ENCODE measurements at places on chromosomes 5 and 9. TPM values are rescaled to one million over a fixed set of nuclear protein-coding genes. Genes with fewer than 3 reads are reported as not detected.

- no peak for DNase-seq
Observed at GRCh38 chr9:114037249-114037648, 40.9 kb downstream of the AMBP start.

- DNase-seq: no peak
Observed at GRCh38 chr5:134944630-134945029, 23.1 kb upstream of the CATSPER3 start.

The ROR2 gene
- 0.11 TPM for total RNA-seq

DNA sequence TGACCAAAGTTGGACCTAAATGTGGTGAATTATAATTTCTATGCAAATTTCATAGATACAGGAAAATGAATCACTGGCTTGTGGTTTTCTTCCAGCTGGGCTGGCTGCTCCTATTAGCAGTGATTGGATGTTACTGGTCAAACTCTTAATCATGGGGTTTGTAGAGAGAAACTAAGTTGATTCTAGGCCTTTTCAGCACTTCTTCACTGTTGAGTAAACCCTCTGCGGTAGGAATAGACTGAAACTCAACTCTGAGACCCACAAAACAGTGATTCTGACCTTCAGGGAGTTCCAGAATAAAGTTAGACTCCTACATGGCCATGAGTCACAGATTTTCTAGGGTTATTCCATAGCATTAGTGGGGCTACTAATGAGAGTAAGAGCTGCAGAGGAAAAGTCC, 47.9 kb upstream of the FKTN start:
- no peak for DNase-seq

The RASEF gene
- total RNA-seq: not detected

Measured in activated T-cell treated with anti-CD3 and anti-CD28 coated beads, Interleukin-2, amount 50 U/mL, for 4 hours (primary cell).